ENCODE measurements at places on chromosomes 4 and X.

GRCh38 chrX:97132664-97133415 is 249.1 kb downstream of the RPA4 start:
- DNase-seq: no peak

DNA sequence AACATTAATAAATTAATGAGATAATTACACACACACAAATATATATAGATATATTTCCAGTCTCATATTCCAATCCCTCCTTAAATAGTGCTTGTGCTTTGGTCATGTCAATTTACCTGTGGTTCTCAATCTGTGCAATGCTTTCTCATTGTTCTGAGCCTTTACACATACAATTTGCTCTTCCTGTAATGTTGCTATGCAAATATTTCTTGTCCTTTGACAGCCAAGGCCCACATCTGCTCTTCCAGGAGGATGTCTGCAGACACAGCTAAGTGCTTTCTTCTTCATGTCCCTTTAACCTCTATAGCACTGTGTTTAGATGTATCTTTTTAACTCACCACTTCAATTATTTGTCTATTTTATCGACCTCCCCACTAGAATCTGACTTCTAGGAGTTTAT is 67.3 kb upstream of the RAPGEF2 start:
- DNase-seq: no peak

- no peak for DNase-seq
These were observed 40.4 kb downstream of the CPEB2 start for GRCh38 chr4:15042529-15043167.

GRCh38 chr4:41143311-41144039 is 70.9 kb downstream of the APBB2 start:
- DNase-seq: no peak

- DNase-seq: no peak
These were observed 65.9 kb downstream of the ZNF711 start for GRCh38 chrX:85309717-85310116.

- no peak for DNase-seq
These were observed 8.0 kb upstream of the CPEB2 start for GRCh38 chr4:14994242-14994641.

DNA sequence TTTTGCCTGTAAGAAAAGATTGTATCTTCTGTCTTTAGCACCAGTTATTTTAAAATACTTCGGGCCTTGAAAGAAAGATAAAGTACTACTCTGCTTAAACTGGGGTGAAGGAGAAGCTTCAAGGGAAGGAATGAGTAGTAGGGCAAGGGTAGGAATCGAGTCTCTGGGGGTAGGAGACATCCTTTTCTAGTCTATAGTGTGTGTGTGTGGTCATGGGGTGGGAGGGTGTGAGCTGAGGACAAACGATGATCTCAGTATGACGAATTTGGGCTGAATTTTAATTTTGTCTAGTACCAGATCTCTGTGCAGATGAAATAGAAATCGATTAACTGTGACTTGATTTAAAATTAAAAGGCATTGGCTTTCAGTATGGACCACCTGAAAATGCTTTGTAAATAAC is 3.3 kb upstream of the MYOZ2 start:
- no peak for DNase-seq

DNA sequence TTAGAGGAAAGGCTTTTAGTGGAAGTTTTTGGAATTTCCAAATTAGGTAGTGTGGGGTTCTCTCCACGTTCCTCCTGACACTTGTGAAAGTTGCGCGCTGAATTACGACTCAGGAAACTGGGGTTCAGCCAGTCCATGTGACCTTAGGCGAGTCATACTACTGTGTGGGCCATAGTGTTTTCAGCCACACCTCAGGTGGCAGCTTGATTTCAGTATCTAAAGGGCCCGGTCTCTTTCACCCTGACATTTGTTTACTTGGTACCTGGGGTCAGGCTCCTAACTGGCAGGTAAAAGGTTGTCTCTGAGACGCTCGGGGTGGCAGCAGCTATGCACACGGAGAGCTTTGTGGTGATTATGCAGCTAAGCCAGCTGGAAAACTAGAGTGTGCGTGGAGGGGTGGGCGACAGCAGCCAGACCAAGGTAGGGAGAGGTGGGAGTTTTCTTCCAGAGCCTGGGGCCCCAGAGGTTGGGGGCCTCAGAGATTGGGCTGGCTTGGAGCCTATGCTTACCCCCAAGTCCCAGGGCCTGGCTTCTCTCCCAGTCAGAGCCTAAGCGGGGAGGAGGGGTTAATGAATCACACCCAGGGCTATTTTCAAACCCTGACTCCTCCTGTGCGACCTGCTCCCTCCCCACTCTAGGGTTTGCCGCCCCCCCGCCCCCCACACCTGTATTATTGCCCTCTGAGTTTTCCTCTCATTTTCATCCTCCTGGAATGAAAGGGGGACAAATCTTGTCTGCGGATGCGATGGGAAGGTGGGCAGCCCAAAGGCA is 47.2 kb downstream of the STARD8 start:
- DNase-seq: no peak

- DNase-seq: no peak
These were observed 103.3 kb upstream of the KLHL13 start for GRCh38 chrX:118219866-118220265.

DNA sequence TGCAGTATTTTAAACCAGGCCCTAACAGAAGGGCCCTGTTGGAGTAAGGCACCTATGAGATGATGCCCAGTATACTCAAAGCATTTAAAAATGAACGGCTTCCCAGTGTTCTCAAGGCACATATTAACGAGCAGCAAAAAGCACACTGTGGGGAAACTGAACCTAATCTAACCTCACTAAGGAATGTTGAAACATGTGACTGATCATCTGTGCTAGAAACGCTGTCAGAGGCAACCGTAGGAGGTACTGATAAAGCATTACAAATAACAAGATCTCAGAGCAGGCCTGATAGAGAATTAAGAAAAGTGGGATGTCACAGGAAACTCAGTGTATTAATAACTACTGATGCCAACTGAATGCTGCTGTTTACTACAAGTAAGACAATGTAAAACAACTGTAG is 24.0 kb downstream of the ASB9 start:
- DNase-seq: no peak

- DNase-seq: no peak
These were observed 22.1 kb downstream of the EPGN start for GRCh38 chr4:74330295-74330750.

DNA sequence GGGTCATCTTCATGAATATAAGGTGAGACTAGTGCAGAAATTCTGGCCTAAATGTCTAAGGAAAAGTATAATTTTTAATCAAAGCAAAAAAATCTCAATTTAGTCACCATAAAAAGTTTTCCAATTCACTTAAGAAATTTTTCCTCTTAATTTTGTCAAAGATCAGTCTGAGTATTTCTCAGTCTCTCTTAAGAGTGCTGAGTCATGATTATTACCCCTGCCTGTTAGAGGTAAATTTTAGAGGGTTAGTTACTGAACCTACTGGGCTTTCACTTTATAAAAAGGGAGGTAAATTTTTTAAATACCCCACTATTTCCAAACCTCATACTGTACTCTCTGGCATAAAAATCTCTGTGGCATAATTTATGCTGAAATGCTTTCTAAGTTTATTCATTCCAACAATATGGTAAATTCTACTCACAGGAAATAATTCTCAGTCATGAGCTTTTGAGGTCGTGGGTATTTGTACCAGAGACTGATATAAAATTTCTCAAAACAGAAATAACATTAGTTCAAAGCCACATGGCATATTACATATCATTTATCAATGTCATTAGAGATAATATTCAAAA is 122.4 kb downstream of the SLC39A8 start:
- no peak for DNase-seq

DNA sequence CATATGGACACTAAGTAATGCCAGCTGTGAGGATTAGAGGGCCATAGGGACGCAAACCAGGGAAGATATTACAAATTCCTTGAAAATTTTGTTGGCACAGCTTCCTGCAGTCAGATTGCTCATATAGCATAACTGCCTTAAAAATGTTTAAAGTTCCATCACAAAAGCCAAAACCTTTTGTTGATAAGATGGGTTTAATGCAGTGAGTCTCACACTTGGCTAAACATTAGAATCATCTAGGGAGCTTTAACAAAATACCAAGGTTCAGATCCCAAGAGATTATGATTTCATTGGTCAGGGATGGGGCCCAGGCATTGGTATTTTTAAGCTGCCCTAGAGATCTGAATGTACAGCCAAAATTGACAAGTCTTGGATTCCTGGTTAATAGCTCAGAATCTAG is 376.5 kb upstream of the MAD2L1 start:
- no peak for DNase-seq
